ENCODE measurements at places on chromosomes 2 and 18.

DNA sequence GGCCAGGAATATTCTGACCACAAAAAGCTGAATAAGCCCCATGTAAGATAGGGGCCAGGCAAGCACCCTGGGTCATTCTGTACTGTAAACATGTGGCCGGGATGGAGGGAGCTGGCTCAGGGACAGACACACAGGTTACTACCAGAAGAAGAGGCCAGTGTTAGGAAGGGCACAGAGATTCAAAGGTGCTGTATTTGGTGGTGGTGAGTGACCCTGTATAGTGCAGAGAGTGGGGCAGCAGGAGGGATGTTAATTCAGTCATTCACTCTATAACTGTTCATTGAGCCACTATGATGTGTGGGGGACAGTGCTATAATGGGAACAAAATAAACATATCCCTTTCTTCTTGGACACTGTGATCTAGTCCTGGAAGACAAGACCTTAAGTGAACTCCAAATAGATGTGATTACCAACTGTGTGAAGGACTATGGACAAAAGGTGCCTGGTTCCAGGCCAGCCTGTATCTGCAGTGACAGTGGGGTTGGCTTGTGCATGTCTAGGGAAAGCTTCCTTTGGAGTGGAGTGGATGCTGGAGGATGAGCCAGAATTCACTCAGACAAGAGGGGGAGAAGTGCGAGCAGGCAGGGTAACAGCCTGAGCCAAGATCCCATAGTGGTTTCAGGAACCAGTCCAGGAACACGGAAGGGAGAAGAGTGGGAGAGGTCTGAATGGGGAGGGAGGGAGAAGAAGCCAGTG is 8.3 kb downstream of the MOCOS start:
- DNase-seq, result no peak

DNA sequence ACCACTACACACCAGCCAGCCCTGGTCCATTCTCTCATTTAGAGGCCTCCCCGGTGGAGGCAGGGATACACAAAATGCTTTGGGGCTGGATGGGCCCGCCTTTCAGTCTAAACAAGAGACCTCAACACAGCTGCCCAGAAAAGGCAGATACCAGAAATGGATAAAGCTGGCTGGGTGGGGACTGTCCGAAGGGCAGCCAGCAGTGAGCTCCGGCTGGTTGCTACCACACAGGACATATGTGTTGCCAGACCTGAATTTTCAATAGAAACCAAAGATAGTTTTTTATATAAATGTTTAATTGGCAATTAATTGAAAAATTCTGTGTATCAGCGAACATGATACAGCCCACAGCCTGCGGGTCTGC is 1.4 kb downstream of the GPBAR1 start:
- DNase-seq, result no peak

DNA sequence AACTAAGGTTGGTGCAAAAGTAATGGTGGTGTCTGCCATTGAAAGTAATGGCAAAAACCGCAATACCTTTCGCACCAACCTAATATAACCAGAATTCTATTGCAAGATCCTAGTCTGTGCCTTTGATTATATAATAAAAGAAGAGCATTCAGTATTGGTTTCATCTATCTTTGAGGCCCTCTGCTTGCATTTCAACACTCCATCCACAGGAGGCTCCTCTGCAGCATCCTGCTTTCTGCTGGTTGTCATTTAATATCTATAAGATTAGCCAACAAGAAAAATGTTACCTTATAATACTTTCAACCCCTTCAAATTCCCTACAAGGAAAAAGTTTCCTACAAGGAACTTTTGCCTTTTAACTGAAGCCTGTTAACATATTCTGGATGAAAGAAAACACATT is 139.2 kb downstream of the CDCA7 start:
- no peak for DNase-seq

- DNase-seq, result no peak
Measured at GRCh38 chr2:129812071-129812470, 167.4 kb upstream of the RAB6C start.

DNA sequence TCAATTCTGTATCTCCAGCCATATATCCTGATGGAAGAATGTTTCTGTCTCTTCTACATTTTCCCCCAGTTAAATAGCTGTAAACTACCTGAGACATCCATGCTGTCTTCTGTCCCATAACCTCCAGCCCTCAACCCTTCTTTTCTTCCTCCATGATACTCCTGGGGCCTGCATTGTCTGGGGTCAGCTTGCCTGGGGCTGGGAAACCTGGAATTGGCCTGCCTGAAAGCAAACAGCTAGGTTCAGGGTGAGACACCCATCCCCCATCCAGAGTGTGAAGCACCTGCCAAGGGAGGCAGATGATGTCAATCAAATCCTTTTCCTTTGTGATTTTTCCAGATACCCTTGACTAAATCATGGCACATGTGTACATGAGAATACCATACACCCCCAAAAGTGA is 313.7 kb upstream of the MGAT5 start:
- DNase-seq, result no peak

All from nucleus accumbens (tissue), 56 donors.